ENCODE measurements at places on chromosomes 3 and 15.

- DNase-seq, result no peak
Observed at GRCh38 chr15:34188711-34189110, 21.2 kb downstream of the KATNBL1 start.

GRCh38 chr15:52737720-52738119 is 52.4 kb downstream of the ONECUT1 start:
- no peak for DNase-seq

- no peak for DNase-seq
Observed at GRCh38 chr15:23629234-23629805, 18.3 kb downstream of the MAGEL2 start.

GRCh38 chr15:20348900-20349773 is 192.5 kb downstream of the GOLGA6L6 start:
- no peak for DNase-seq

- DNase-seq, result no peak
Observed at GRCh38 chr15:36183201-36183600, 396.2 kb upstream of the CDIN1 start.

GRCh38 chr3:82927309-82928253 is 1166.1 kb upstream of the GBE1 start:
- DNase-seq, result no peak

- no peak for DNase-seq
Observed at GRCh38 chr15:70866982-70867641, 13.2 kb upstream of the LARP6 start.

GRCh38 chr3:194001-194400 is 2.6 kb upstream of the CHL1 start:
- no peak for DNase-seq

Measured in T-cell (primary cell).